ENCODE measurements at places on chromosomes 2 and 18.

- DNase-seq: peak; percentile 12
Measured at GRCh38 chr2:8119782-8120505, 561.9 kb upstream of the ID2 start.

- DNase-seq: no peak
Measured at GRCh38 chr2:164028814-164029534, 293.2 kb upstream of the FIGN start.

DNA sequence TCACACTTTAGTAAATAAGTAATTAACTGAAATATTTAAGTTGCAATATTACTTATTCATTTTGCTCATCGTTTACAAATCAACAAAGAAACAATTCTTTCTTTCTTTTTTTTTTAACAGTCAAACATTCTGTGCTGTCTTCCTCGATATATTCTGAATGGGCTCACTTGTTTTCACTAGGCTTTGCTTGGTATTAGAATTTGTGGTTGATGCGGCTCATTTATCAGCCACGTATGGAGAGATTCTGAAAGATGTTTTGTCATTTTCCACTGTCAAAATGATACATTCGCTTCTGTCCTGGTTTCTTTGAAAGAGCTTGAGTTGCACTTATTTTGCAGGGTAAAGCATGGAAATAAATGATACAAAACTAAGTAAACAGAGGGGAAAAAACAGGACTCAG is 323.7 kb downstream of the LRRTM1 start:
- no peak for DNase-seq

DNA sequence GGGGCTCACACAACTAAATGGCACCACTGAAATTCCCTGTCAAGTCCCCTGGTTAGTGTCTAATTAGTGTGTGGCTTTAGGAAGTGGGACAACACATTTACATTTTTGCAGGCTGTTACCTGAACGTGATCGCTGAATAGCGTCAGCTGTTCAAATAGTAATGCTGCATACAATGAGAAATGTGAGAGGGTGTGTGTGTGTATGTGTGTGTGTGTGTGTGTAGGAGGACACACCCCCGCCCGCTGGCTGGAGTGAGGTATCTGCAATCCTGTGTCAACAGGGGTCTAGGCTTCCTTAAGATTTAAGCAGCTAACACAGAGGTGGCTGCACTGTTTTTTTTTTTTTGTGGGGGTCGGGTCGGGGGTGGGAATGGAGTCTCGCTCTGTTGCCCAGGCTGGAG is 4.8 kb upstream of the LYPD6B start:
- DNase-seq: no peak

DNA sequence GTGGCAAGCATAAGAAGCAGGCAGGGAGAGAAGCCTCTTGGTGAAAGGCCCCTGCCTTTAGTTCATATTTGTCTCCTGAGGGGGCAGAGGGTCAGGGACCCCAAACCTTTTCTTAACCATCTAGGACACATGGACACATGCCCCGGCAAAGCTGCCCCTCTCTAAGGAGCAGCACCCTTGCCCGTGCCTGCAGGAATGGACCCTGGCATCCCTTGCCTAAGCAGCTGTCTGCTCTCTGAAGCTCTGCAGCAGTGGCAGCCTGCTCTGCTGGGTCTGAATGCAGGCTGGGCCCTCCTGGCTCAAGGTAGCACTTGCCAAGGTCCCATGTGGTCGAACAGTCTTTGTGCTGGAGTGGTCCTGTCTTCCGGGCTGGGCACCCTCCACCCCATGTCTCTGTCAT is 174.4 kb downstream of the CELF4 start:
- DNase-seq: no peak

DNA sequence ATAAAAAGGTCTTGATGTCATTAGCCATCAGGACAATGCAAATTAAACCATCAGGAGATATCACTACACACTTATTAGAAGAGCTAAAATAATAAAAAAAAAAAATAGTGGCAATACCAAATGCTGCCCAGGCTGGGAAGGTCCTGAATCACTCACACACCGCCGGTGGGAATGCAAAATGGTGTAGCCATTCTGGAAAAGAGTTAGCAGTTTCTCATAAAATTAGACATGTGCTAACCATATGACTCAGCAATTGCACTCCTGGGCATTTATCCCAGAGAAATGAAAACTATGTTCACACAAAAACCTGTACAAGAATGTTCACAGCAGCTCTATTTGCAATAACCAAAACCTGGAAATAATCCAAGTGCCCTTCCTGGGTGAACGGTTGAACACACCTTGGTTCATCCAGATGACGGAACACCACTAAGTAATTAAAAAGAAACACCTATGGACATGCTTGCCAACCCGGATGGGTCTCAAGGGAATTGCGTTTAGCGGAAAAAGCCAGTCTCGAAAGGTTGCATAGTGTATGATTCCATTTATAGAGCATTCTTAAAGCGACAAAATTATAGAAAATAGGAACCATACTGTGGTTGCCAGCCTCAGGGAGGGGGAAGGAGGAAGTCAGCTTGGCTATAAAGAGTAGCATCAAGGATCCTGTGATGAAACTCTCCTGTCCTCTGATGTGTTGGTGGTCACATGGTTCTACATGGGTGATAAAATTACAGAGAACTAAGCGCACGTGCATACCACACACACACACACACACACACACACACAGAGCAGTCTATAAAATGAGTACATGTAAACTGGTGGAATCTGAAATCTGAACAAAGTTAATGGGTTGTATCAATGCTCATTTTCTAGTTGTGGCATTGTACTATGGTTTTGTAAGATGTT is 4.6 kb downstream of the MBP start:
- peak; percentile 47 for DNase-seq

GRCh38 chr2:16330982-16331381 is 334.7 kb downstream of the CYRIA start:
- DNase-seq: no peak

DNA sequence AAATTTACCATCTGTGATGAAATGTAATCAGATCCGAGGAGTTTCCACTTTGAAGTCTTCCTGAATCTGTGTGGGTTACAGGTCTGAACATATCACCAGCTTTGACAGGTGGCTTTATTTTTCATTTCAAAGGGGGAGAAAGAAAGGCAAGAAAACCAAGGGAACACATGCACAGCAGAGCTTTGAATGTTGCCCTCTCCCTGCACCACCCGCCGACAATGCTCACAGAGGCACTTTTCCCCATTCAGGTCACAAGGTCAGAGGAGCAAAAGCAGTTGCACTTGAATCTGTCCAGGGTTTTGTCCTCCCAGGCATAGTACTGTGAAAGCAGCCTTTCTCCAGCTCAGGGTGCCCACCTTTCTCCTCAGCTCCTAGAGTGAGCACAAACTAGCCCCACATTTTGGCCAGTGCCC is 130.2 kb downstream of the OSR1 start:
- DNase-seq: no peak

DNA sequence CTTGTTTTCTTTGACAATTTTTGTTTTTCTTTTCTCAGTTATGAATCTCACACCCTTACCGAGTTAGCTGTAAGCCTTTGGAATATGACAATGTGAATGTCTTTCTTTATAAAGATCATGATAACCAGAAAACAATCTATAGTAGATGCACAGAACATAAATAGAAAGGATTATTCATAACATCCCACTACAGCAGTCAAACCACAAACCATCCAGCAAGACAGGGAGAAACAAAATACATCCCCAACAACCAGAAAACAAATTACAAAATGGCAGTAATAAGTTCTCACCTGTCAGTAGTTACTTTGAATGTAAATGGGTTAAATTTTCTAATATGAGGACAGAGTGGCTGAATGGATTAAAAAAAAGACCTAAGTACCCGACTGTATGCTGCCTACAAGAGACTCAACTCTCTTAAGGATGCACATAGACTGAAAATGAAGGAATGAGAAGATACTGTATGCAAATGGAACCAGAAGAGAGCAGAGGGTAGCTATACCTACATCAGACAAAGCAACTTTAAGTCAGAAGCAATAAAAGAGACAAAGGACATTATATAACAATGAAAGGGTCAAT is 124.6 kb downstream of the ZNF532 start:
- no peak for DNase-seq
